ENCODE measurements at places on chromosomes 7 and 10. TPM values are rescaled to one million over a fixed set of nuclear protein-coding genes. Genes with fewer than 3 reads are reported as not detected.

Gene PTN
- polyA plus RNA-seq: 13.3 TPM

Gene CDHR3
- polyA plus RNA-seq: 6.8 TPM

Gene TRAPPC14
- 19.6 TPM for polyA plus RNA-seq

Gene NUTM2E
- 0.02 TPM for polyA plus RNA-seq

Gene SFTPD
- polyA plus RNA-seq: 0.20 TPM

Gene EFCAB10
- polyA plus RNA-seq: 0.52 TPM

Gene IGF2BP3
- 66.3 TPM for polyA plus RNA-seq

Gene NPY4R
- polyA plus RNA-seq: 0.15 TPM

Gene FZD8
- polyA plus RNA-seq: 6.9 TPM

Gene ANXA8
- polyA plus RNA-seq: 0.30 TPM

Gene DRGX
- not detected for polyA plus RNA-seq

Gene MYPN
- polyA plus RNA-seq: not detected

Gene PRSS37
- polyA plus RNA-seq: not detected

Gene FAM221A
- polyA plus RNA-seq: 22.0 TPM

Gene TMEM139
- polyA plus RNA-seq: 6.7 TPM

Gene CALML5
- not detected for polyA plus RNA-seq

Gene HACD1
- 12.5 TPM for polyA plus RNA-seq

Gene KLF14
- polyA plus RNA-seq: 0.02 TPM

Gene DOCK4
- polyA plus RNA-seq: 5.1 TPM
